ENCODE measurements at places on chromosomes 12 and 14.
A peak's percentile ranks its signal among the peaks of the same experiment; 100 is the strongest.

- no peak for ATAC-seq
Observed at GRCh38 chr12:114274131-114274530, 131.8 kb downstream of the TBX5 start.

DNA sequence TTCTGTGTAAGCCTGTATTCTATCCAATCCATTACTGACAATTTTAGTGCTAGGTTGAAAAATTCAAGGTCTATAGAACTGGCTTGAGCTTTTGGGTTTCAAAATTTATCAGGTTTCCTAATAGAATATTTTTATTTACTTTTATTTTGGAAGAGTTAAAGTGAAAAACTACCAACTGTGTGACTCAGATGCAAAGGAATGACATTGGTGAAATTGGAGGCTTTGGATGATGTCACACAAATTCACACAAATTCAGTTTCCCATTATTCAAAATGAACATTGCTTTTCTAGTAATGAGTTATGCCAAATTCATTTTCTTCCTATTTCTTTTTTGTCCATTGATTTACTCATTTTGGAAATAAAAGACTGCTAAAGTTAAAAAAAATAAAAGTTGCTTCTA is 186.9 kb downstream of the ALX1 start:
- ATAC-seq, result no peak

DNA sequence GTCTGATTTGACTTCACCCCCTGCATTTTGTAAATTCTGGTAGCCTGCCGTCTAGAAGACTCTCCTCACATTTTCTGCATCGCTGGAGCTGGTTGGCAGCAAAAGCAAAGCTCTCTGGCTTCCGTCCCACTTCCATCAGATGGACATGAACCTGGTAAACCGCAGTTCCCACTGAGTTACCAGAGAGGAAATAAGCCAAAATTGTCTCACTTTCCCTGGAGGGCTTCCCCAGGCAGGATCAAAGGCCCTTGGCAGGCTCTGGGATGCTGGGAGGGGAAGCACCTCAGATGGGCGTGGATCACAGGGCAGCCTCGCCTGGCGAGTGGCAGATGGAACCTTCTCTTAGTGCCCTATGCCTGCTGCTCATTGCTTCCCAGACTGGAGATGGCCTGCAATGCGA is 243.5 kb downstream of the TMEM132C start:
- ATAC-seq, result no peak

GRCh38 chr12:124461851-124462623 is 105.4 kb downstream of the NCOR2 start:
- no peak for ATAC-seq

DNA sequence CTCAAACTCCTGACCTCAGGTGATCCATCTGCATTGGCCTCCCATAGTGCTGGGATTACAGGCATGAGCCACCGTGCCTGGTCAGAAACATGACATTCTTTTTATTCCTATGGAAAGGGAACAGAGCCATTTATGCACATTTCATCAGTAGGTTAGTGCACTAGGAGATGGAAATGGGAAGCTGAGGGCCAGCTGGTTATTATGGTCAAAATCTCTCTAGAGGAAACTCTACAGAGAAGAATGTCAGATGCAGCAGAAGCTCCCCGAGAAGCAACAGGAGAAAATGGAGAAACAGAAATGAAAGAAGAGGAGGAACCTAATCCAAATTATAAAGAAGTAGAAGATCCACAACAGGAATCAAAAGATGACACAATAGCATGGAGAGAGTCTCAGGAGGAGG is 2.7 kb downstream of the CFAP251 start:
- no peak for ATAC-seq

- no peak for ATAC-seq
Observed at GRCh38 chr14:39447175-39447661, 15.0 kb upstream of the FBXO33 start.

GRCh38 chr14:53619691-53620231 is 336.9 kb downstream of the BMP4 start:
- peak; percentile 63 for ATAC-seq

GRCh38 chr12:14883686-14884085 is 2.0 kb downstream of the MGP start:
- ATAC-seq, result no peak

DNA sequence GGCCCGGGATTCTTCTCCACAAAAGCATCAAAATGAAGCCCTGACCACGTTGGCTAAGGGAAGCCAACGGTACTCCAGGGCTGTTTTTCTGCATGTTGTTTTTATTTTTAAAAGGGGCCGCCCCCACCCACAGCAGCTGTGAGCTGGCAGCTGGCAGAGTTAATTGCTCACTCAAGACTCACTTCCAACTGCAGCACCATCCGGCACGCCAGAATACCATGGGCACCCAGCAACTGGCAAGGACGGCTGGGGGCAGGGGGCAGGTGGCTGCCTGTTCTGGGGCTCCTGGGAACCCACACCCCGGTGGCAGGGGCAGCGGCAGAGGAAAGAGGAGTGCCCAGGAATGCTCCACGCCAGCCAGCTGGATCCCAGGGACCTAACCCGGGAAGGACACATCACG is 44.3 kb downstream of the NCOR2 start:
- ATAC-seq, result no peak

DNA sequence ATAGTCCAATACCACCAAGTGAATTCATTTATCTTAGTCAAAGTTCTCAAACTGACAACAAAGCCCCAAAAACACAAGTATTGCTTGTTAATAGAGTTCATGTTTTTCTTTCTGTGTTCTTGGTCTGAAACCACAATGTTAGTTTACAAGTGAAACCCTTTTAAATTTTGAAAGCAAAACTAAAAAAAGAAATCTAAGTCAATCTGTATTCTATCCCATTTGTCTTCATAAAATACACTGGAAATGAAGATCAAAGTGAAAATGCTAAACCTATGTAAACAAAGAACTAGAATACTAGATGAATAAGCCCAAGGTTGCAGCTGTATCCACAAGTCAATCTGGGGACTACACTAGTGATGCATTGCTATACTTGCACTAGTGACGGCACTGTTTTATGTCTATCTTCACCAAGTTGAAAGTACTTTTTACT is 10.4 kb downstream of the MAP4K5 start:
- ATAC-seq, result no peak

DNA sequence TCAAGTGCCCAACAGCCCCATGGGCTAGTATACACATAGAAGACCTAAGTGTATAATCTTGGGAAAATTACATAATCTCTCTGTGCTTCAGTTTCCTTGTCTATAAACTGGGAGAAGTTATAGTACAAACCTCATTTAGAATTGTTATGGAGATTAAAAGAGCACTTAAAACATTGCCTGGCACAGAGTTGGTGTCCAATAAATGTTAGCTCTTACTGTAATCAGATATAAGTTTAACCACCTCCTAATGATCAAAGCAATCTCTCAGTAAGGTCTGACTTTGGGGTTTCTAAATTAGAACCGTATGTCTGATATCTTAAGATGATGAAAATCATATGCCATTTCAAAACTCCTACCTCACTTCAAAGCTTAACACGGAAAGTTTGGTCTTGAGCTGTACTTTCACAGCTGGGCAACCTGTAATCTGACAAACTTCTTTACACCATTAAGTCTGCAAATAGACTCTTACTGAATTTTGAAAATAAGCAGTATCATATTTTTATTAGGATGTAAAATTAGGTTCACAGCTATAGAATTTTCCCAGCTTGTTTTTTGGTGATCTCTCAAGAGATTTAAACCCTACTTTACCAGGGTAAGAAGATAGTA is 58.6 kb upstream of the MYBPC1 start:
- no peak for ATAC-seq

DNA sequence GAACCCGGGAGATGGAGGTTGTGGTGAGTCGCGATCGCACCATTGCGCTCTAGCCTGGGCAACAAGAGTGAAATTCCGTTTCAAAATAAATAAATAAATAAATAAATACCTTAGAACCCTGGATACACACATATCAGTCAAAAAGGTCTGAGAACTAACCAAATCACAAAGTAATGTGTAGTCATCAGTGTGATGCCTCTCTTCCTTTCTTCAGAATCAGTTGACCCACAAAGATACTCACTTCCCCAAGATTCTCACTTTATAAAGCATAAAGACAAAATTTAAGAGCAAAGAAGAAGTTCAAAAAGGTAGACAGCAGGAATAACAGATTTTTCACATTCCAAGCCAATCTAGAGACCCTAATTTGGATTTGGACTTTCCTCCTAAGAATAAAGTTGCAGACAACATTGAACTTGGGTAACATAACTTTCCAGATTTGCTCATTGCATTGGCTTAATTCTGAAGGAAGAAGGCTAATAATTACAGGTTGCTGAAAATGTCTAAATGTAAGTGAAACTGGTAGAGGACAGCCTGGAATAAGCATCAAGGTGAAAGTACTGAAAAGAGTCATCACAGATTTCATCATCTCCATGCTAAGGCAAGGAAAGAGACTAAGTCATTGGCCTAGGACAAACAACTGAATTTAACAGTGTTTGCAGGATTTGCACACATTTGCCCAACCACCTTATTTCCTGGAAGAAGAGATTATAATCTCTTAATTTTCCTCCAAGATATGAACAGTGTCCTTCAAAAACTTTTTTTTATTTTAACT is 17.4 kb downstream of the TMED10 start:
- ATAC-seq, result no peak

DNA sequence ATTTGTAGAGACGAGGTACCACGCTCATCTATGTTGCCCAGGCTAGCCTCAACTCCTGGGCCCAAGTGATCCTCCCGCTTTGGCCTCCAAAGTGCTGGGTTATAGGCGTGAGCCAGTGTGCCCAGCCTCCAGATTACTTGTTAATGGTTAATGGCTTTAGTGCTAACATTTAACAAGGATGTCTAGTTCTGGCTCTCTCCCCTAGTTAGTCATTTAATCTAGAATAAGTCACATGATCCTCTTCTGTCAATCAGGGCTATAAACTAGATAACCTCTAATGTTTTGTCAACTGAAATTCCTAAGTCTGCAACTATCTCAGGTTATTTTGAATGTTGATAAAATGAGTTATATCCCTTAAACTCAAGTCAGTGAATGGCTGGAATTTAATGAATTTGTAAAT is 15.7 kb downstream of the ACTR6 start:
- ATAC-seq, result no peak

GRCh38 chr14:39015360-39015961 is 87.6 kb downstream of the SEC23A start:
- ATAC-seq, result no peak

DNA sequence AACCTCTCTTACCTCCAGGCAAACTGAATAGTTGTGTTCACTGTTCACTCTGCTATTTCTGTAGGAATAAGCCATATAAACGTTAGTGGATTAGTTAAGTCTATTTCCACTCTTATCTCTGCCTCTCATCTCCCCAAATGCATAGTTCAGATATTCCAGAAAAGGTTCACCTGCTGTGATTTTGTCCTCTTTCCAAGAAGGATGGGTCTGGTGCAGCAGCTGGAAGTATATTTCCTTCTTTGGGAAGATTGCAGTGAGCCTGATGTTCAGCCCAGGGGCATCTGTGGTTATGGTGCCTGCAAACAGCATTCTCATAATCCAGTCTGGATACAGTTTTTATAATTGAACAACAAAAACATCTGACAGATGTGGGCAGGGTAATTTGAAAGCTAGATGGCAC is 97.7 kb downstream of the TPH2 start:
- ATAC-seq, result no peak

DNA sequence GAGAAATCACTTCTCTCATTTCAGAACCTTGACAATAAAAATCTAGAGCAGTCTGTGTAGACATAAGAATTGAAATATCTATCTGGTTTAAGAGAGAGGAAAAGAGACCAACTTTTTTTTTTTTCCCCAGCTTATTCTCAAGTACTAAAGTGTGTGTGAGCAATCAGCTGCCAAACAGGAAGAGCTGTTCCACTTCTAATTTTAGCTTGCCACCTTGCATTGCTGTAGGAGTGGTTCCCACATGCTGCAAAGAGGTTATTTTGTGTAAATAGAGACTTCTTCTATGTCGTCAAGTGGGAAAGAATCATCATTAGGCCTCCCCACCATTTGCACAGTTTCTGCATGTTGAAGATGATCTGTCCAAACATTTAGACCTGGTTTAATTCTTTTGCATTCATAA is 142.6 kb downstream of the NPAS3 start:
- ATAC-seq, result no peak

DNA sequence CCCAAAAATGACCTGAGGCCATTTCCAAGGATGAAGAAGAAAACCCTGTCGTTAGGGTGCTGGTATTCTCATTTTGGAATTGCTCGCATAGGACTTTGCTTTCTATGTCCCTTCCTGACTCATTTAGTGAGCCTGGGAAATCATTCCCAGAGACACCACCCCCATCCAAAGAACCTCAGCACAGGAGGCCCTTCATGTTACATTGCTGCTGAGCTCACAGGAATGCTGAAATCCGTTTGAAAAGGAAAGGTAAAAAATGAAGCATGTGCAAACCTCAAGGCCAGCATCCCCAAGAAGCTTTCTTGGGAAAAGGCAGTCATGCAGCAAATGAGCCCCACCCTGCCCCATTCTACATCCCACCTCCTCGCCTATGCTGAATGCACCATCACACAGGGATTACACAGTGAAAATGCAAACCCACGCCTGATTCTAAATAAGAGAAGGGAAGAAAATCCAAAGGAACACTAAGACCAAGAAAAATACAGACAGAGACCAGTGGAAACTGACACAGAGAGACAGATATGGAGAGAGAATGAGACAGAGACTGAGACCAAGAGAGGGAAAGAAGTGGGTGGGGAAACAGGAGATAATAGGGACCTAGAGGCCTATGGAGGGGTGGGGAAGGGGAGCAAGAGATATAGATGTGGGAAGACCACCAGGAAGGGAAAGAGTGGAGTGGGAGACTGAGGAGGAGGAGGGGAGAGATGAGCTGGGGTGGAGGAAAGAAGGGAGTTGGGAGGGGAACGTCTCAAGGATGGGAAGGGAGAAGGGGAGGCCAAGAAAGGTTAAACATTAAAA is 33.5 kb downstream of the NIN start:
- no peak for ATAC-seq

- ATAC-seq, result no peak
Observed at GRCh38 chr12:52125476-52125900, 46.0 kb downstream of the SMIM41 start.
